ENCODE measurements at places on chromosomes 12 and 14.

GRCh38 chr14:99812096-99812750, 19.0 kb downstream of the EML1 start:
- DNase-seq = no peak

DNA sequence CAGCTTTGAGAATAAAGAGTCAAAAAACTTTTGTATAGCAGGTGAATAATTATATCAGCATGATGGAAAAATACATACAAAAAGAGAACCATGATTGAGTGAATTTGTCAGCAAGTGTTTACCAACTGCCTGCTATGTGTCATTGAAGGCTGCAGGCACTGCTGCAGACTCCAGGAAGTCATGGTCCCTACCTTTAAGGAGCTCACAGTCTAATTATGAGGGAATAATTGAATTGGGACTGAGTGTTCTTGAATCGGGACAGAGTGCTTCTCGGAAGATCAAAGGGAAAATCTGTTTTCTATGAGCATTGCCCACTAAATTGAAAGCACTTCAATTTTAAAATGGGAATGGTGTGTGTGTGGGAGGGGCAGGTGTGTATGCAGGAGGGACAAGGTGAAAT, 9.5 kb downstream of the OR10AD1 start:
- DNase-seq = no peak

DNA sequence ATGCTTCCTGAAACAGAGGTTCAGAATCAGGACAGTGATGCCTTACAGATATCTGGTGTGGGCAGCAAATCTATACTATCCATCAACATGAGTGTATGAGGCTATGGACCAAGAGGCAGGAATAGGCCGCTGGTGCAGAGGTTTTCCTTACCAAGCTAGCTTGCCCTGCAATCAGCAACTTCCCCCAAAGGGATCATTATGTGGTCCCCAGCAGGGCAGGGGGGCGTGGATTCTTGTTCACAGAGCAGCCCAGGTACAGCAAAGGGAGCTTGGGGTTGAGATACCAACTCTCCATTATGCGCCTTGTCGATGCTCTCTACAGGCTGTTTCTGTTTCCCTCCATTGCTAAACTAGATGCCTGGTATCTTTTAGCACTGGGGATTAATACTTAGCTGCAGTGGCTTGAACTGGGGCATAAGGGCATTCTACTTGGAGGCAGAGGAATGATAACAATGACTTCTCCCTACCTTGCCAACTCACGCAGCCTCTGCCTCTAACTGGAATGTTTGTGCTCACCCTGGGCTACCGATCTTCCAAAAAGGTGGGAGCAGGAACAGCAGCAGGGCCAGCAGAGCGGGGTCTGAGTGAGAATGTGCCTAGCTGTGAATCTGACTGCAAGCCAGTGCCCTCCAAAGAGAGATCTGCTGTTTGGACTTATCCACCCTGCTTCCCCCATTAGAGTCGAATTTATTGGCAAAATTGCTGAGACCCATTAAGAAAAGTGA, 10.3 kb upstream of the KRT1 start:
- DNase-seq = no peak

- DNase-seq = no peak
Observed at GRCh38 chr12:42633594-42633993, 44.0 kb upstream of the PRICKLE1 start.

Measured in RPMI8226 (cell line).